ENCODE measurements at places on chromosomes 1 and 21.
A peak's percentile ranks its signal among the peaks of the same experiment; 100 is the strongest.

GRCh38 chr1:3596663-3597598 lies 14.4 kb downstream of the MEGF6 start:
- peaks cover 12% of the 10 kb centered on the region for H3K4me1 ChIP-seq
- H3K27ac ChIP-seq: no peak overlapping the region
- H3K27me3 ChIP-seq: peaks cover 37% of the 10 kb centered on the region
- no peak overlapping the region for H3K4me3 ChIP-seq
- H3K36me3 ChIP-seq: no peaks in the 10 kb centered on the region

DNA sequence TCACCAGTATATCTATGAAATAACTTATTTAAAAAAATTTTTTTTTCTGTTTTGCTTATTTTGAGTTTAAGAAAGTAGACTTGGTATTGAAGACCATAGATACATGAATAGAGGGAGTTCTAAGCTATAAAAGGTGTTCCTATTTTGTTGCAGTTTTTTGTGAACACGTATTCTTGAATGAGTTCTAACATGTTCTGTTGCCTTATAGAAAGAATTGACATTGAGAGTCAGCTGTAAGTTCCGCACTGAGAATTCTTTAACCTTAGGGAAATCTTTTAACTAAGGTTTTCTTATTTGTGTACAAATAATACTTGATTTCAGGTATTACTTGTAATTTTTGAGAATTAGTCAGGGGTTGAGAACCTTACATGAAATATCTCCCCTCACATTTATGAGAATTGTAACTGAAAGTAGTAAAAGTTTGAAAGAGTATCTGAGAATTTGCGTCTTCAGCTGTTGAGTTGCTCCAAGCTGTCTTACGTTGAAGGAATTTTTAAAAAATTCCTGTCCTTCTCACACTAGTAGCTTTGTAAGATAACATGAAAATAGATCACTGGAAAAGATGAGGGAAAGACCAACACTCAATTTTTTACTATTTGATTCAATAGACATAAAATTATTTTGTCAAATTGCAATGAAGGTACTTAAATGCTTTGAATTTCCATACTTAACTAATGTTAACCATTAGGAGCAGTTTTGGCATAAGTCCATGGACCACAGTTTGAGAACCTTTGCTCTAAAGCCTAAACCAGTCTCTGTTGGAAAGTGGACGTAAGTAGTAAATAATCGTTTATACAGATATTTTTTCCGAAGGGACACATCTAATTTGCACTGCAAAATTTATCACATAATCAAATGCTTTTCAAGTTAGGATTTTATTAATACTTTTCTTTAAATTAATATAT lies 3.8 kb downstream of the DR1 start:
- peaks cover 25% of the 10 kb centered on the region for H3K4me1 ChIP-seq
- peak; percentile 11 for DNase-seq
- H3K27me3 ChIP-seq: no peaks in the 10 kb centered on the region

- peak overlapping the region; percentile 75 for H3K27ac ChIP-seq
- H3K4me3 ChIP-seq: no peak overlapping the region
- H3K36me3 ChIP-seq: peaks cover 18% of the 10 kb centered on the region
- H3K4me1 ChIP-seq: peaks cover 88% of the 10 kb centered on the region
These were observed 21.6 kb downstream of the ENO1 start for GRCh38 chr1:8856689-8857412.

DNA sequence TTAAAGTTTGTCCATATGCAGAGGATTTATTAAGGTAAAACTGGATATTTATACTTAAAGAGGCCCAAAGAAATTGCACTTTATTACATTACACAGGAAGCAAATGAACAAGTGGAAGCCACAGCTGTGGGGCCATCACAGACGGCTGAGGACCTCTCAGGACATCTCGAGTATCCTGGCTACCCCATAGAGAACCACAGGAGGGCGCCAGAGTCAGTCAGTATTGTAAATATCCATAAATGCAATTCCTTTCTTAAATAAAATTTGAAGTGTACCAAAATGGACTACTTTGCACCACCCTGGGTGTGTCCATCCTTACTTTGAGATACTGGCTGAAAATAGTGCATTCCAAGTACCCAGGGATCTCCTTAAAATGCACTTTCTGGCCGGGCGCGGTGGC lies 257.2 kb downstream of the MRPL39 start:
- H3K36me3 ChIP-seq: no peaks in the 10 kb centered on the region
- no peaks in the 10 kb centered on the region for H3K27me3 ChIP-seq
- H3K4me3 ChIP-seq: no peak overlapping the region
- no peaks in the 10 kb centered on the region for H3K4me1 ChIP-seq

DNA sequence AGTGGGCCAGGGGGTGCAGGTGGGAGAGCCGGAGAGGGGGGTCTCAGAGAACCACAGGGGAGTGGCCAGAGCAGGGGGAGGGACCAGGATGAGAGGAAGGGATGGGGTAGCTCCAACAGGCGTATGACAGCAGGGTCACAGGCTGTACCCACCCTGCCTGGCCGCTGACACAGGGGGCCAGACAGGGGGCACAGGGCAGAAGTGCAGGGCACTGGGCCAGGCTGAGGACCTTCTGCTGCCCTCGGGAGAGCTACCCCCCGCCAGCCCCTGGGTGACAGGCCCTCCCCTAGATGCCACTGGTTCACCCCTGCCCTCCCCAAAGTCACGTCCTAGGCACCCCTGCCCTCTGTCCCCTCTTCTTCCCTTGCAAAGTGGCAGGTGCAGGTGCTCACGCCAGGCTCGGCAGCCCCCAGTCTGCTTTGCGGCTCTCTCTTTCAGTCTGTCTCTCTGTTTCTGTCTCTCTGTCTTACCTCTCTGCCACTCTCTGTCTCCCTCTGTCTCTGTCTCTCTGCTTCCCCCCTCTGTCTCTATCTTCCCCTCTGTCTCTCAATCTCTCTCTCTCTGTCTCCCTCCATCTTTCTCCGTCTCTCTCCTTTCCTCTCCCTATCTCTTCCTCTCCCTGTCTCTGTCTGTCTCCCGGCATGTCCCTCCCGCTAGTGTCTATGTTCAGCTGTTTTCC lies 48.5 kb downstream of the WNT9A start:
- H3K36me3 ChIP-seq: no peaks in the 10 kb centered on the region
- H3K27ac ChIP-seq: no peak overlapping the region
- H3K4me3 ChIP-seq: no peak overlapping the region
- peaks cover 1% of the 10 kb centered on the region for H3K27me3 ChIP-seq
- peaks cover 20% of the 10 kb centered on the region for H3K4me1 ChIP-seq
- no peak for DNase-seq

DNA sequence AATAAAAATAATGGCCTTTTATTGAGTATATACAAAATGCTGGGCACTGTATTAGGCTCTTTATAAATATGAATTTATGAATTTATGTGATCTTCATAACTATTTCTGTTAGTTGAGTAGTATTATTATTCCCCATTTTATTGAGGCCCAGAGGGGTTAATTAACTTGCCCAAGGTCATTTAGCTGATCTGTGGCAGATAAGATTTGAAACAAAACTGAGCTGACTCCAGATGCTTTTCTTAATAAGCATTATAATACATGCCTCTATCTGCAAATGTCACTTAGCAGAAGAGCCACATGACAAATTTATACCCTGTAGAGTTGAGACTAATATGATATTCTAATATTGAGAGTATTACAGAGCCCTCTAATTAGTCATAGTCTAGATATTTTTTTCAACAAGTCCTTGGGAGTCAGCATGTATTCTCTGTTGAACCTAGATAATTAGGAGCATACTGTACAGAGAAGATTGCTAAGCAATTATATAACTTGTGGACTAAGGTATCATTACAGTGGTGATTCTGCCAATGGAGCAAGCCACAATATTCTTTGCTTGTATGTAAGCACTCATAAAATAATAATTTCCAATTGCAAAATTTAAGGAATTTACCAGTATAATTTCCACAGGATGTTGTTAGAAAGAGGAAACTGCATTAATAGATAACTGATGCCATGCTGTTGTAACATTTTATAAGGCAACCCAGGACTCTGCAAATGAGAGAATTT lies 112.0 kb downstream of the LRRC40 start:
- no peak overlapping the region for H3K4me3 ChIP-seq
- no peaks in the 10 kb centered on the region for H3K27me3 ChIP-seq
- H3K27ac ChIP-seq: no peak overlapping the region
- no peak for DNase-seq
- H3K4me1 ChIP-seq: no peaks in the 10 kb centered on the region

DNA sequence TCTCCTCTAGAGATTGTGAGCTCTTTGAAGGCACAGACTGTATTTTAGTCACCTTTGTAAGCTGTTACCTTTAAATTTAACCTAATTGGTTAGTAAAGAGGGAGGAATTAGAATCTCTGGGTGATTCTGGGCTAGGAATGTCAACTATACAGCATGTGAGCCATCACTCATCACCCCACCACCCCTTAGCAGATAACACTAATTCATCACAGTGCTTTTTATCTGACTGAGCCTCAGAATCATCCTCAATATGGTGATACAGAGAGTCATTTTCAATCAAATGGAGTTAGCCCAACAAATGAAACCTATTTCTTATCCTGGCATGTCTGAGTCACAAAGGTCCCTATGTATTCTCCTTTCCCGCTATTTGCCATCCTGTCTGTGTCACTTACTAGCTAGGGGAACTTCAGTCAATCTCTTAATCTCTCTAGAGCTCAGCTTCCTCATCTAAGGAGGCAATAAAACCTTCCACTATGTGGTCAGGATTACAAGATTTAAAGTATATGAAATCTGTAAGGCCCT lies 13.3 kb downstream of the KCNJ10 start:
- no peaks in the 10 kb centered on the region for H3K27me3 ChIP-seq
- peaks cover 81% of the 10 kb centered on the region for H3K4me1 ChIP-seq
- H3K4me3 ChIP-seq: no peak overlapping the region
- peak; percentile 50 for DNase-seq
- H3K27ac ChIP-seq: no peak overlapping the region

DNA sequence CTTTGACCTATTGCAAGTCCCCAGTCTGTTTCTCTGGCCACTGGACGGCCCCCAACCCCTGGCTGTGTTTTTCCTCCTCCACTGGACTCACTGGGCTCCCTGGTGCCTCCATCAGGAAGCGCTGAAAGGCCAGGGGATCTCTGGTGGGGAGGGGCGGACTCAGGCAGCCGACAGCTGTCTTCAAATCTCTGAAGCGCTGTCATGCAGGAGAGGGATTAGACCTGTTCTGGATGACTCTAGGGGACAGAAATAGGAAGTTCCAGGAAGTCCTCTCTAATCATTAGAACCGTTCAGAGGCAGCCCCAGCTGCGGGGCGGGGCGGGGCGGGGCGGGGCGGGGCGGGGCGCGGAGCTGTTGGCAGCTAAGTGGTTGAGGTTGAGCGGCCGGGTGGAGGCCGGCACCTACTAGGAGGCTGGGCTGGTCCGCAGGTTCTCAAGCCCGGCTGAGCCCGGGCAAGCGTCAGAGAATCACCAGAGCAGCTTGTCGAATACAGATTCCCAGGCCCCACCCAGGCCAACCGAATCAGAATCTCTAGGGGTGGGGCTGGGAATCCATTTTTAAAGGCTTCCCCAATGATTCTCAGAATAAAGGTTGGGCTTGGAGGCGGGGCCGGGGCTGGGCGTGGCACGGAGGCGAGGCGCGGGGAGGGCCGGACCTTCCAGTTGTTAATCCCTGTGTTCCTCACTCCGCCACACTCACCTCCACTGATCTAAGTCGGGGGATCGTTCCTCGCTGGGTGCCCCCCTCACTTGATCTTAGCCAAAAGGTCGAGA lies 11.4 kb upstream of the PHLDA3 start:
- H3K4me1 ChIP-seq: peaks cover 29% of the 10 kb centered on the region
- H3K4me3 ChIP-seq: peak overlapping the region; percentile 31
- H3K27me3 ChIP-seq: peaks cover 3% of the 10 kb centered on the region
- no peak overlapping the region for H3K27ac ChIP-seq

DNA sequence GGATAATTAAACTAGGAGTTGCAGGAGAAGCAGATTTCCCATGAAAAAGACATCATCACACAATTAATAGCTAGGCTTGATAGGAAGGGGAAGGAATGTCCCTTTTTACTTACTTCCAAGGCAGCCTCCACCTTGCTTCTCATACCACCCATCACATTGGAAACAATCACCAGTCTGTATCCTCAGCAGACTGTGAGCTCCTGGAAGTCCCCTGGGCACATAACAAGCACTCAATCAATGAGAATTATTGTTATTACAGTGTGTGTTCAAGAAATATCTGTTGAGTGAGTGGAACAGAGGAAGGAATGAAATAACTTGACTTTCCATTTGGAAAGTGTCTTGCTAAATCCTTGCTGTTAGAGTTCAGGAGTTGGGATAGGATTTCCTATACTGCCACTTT lies 36.2 kb downstream of the HIVEP3 start:
- H3K27ac ChIP-seq: no peak overlapping the region
- H3K27me3 ChIP-seq: no peaks in the 10 kb centered on the region
- H3K36me3 ChIP-seq: no peaks in the 10 kb centered on the region
- DNase-seq: no peak

- no peaks in the 10 kb centered on the region for H3K27me3 ChIP-seq
- no peaks in the 10 kb centered on the region for H3K4me1 ChIP-seq
- no peak overlapping the region for H3K27ac ChIP-seq
- no peak overlapping the region for H3K4me3 ChIP-seq
- H3K36me3 ChIP-seq: no peaks in the 10 kb centered on the region
These were observed 262.8 kb upstream of the PRMT6 start for GRCh38 chr1:106793651-106794050.

DNA sequence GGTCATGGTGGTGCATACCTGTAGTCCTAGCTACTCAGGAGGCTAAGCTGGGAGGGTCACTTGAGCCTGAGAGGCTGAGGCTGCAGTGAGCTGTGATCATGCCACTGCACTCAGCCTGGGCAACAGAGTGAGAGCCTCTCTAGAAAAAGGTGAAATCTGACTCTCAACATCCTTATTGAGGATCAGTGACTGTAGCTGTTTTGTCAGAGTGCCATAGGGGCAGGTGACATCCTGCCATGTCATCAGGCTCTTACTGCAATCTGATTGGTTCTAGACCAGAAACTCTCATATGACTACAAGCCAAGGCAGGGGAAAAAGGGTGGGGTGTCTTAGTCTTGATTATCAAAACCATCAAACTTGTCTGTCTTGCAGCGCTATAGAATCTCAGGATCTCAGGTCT lies 62.8 kb upstream of the NGF start:
- H3K4me1 ChIP-seq: no peaks in the 10 kb centered on the region
- H3K27me3 ChIP-seq: no peaks in the 10 kb centered on the region
- H3K27ac ChIP-seq: no peak overlapping the region
- H3K4me3 ChIP-seq: no peak overlapping the region
- DNase-seq: no peak

DNA sequence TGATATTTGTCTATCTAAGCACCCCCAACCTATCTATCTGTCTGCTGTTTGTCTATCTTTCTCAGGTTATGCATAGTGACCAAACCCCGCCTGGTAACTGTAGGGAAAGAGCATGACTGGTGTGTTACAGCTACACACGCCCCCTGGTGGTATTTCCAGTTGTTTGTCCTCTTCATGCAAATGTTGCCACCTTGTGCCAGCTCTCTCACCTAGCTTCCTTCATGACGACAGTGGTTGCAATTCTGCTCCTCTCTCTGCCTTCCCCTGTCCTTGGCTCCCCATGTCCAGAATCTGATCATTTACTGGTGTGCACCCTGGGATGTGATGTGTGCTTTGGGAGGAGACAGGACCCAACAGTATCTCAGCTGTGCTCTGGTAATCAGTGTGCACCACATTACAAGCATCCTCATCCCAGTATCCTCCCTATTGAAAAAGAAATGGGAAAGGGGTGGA lies 8.1 kb upstream of the INKA2 start:
- peak; percentile 81 for DNase-seq
- H3K27ac ChIP-seq: no peak overlapping the region
- H3K36me3 ChIP-seq: no peaks in the 10 kb centered on the region

- no peak overlapping the region for H3K4me3 ChIP-seq
- no peak overlapping the region for H3K27ac ChIP-seq
- H3K4me1 ChIP-seq: no peaks in the 10 kb centered on the region
- DNase-seq: no peak
These were observed 31.1 kb upstream of the VN1R5 start for GRCh38 chr1:247224822-247225221.

- H3K27me3 ChIP-seq: no peaks in the 10 kb centered on the region
- DNase-seq: no peak
- H3K27ac ChIP-seq: no peak overlapping the region
- H3K4me1 ChIP-seq: no peaks in the 10 kb centered on the region
These were observed 39.0 kb upstream of the SAMSN1 start for GRCh38 chr21:14585122-14585521.

Data from HepG2 (cell line).